Activated B cell treated with CpG ODN at 0.5 μM for 24 hours (primary cell): ENCODE measurements at places on chromosomes 7 and 10.
A peak's percentile ranks its signal among the peaks of the same experiment; 100 is the strongest.

DNA sequence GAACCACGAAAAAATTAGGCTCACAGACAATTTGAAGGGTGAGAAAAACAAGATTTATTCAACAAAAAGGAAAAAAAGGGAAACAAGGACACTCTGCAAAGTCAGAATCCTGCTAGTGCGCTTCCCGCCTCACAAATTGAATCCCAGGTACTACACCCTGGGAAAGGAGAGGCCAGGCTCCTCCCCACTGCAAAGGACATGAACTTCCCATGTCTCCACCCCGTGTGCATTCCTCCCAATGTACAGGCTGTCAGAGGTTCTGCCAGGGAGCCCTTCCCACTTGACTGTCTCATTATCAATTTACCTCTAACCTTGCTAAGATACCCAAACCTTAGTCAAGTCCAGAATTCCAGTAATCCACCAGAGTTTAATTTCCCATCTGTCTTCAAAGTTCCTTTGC, 70.4 kb upstream of the CDK1 start:
- no peak for DNase-seq

- no peak for DNase-seq
Measured at GRCh38 chr10:73408061-73408460, 5.8 kb downstream of the ANXA7 start.

DNA sequence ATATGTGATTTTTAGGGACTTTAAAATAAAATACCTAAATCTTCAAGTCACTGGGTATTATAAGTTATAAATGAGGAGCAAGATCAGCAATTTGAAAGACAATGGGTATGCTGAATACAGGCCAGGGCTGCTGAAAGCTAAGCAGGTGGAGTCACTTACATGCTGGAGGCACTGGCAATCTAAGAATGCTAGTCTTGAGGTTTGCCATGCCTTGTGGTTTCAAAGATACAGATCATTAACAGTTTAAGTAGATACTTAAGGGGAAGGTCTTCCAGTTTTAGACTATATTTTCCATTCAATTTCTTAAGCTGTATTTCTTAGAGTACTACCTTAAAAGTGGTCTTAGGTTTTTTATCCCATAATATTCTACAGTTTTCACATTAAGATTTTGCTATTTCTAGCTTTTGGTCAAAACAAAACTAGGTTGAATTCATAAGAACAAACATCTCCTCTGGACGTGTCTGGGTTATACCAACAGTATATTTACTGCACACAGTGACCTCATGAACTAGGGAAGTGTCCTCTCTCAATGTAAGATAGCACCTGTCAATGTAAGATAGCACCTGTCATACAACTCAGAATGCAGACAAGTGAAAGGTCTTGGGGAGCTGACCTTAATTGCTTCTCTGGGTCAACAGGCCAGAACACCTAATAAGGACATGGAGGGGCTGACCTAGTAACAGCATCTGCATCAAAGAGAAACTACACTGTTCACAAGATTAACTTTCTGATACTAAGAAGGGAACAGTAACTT, 2.0 kb downstream of the SRI start:
- DNase-seq, result no peak

- no peak for DNase-seq
Measured at GRCh38 chr10:67520924-67521520, 175.0 kb downstream of the CTNNA3 start.

GRCh38 chr7:109527833-109528232, 958.2 kb downstream of the DNAJB9 start:
- no peak for DNase-seq

DNA sequence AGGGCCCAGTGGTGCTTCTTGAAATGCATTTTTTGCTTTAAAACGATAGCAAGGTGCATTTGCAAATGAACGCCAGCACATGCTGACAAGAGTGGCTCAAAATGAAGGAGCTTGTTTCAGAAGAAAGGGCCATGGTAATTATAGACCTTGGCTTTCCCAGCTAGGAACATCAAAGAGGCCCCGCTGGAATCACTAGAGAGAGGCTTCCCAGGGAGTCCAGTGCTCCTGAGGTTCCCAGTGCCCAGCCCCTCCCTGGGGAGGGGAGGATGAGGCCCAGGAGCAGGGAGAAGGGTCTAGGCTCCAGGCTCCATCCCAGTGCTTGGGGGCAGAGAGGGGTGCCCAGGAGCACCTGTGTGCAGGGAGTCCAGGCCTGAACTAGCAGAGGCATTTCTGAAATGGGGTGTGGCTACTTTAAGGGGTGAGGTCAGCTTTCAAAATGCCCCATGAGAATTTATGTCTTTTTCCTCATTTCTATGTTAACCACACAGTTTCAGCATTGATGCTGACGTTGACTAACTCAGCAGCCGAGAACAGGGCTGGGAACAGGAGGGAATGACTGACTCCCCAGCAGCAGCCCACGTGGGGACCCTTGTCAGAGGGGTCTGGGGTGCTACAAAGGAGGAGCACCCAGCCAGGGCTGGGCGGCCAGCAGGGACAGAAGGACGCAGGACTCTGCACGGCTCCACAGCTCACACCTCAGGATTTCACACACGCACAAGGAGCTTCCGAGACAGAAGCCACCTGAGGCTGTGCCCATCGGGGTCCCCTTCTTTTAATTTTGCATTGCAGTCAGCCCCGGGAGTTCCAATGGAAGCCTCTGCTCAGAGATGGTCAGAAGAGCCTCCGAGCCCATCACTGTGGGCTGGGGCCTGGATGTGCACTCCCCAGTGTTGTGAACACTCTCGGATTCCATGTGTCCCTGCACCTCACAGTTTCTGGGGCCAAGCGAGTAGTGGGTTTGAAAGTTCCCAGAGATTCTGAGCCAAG, 570.2 kb downstream of the PTPRN2 start:
- DNase-seq, result no peak

- no peak for DNase-seq
Measured at GRCh38 chr10:92290076-92290836, 622 bp downstream of the CPEB3 start.

GRCh38 chr10:14571866-14572507, 202.7 kb downstream of the FAM107B start:
- DNase-seq, result no peak

DNA sequence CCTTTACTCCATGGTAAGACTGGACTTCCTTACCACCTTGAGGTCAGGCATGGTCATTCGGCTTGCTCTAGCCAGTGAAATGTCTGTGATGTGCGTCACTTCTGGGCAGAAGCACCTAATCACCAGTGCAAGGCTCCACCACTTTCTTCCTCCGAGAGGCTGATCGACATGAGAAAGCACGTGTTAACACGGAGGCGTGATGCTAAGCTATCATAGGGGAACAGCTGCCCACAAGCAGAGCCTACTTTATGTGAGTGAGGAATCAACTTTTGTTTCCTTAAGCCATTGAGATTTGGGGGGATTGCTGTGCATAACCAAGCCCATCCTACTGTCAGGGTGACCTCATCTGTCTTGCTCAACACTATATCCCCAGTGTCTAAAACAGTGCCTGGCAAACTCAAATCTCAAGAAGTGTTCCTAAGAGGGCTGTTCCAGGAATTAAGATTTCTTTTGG, 23.1 kb upstream of the SAR1A start:
- no peak for DNase-seq

GRCh38 chr10:25174461-25175230, at the start of gene GPR158:
TSS of gene GPR158 (plus strand) at chr10:25175001. CDS start at chr10:25175421, 420 bp downstream.
- no peak for DNase-seq

- no peak for DNase-seq
Measured at GRCh38 chr10:9331583-9332008, 1277.1 kb downstream of the GATA3 start.

DNA sequence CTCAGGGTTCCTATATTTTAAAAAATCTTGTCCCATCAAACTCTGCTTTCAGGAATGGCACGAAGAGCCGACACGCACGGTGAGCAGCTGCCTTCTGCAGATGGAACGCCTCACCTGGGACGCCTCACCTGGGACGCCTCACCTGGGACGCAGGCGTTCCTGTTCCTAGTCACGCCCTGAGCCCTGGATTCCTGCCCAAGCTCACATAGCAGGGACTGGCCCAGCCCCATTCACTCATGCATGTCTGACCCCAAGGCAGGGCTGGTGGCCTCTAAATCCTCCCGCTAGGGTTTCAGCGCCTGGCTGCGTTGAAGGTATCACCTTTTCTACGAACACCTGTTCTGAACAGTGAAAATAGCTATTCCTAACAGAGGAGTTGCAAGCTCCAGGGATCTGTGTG, 49.8 kb downstream of the CARD11 start:
- no peak for DNase-seq

DNA sequence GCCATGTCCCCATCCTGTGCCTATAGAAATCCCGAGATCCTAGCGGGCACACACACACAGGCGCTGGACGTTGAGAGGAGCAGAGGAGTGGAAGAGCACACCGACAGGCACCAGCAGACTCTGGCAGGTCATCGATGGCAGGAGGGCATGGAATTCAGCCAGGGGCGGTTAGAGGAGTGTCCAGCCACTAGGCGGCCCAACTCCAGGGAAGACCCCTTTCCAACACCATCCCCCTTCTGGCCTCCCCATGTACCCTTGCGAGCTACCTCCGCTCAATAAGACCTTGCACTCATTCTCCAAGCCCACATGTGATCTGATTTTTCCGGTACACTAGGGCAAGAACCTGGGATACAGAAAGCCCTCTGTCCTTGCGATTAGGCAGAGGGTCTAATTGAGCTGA, 356.0 kb upstream of the DPP6 start:
- DNase-seq, result no peak

GRCh38 chr10:50211670-50212069, 39.6 kb downstream of the ASAH2 start:
- DNase-seq, result no peak

DNA sequence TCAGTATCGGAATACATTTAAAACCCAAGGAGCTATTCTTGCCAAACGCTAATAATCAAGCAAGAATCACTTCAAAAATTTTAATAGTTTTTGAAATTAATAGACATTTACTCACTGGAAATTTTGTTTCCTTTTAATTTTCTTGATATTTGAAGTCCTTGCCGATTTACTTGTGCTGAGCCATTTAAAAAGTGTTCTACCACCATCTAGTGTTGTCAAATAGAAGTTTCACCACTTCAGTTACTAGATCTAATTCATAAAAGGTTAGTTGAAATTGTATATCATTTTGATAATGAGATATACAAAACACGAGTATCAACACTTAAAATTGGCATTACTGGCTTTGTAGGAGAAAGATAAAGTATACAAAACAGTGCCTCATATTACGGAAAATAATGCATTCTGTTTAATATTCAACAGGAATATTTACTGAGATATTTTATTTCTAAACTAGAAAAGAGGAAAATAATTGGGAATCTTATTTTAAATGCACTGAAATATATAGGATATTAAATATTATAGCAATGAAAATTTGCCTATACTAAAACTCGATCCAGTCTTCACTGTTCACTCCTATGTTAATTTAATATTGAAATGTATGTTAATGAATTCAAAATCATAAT, 664.8 kb upstream of the SEMA3D start:
- no peak for DNase-seq

GRCh38 chr7:134777908-134778580, 1.4 kb upstream of the CALD1 start:
- DNase-seq, result no peak

GRCh38 chr10:114483575-114483974, 79.3 kb upstream of the AFAP1L2 start:
- no peak for DNase-seq

DNA sequence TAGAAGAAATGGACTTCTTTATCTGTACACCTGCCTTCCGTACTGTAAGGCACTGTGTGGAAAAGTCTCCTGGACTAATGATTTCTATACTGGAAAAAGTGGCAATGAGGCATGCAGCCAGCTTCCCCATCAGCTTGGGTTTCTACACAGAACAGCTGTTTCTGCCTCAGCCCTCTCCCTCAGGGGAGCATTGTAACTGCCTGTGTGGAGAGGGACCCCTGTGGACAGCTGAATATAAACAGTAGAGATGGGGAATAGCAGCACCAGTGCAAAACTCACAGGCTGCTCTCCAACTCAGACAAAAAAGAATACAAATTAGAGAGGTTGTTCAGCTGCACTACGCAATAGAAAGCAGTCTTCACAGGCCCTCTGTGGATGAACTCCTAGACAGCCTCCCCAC, 451.3 kb upstream of the MBL2 start:
- DNase-seq, result no peak

DNA sequence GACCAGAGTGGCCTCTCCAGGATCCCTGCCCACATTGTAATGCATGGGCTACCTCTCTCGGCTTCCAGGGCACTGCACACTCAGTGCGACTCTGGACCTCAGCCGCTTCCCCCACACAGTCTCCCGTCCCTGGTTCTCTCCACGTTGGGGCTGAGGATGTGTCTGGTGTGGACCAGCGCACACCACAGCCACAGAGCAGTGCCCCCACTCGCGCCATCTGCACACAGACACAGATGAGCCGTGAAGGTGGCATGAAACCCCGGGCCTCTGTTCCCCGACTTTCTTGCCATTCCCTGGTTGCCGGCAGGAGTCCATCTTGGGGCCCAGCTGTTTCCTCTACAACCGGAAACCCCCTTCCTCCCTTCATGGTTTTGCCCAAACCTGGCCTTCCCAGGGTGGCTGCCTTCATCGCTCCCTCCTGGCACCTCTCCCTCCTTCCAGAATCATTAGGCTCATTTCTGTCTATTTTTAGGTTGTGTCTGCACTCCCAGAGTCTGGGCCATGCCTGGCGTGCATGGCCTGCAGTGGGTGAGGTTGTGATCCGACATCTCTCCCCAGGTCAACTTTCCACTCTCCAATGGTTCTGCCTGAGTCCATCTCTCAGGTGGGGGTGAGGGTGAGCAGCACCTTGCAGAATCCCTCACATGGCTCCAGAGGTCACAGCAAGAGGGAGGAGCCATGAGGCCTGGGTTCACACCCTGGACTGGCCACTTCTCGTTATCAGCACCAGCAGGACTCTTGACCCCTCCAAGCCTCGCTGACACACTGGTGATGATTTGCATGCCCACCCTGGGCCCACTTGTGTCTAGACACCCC, 10.1 kb downstream of the RASGEF1A start:
- DNase-seq, result no peak

DNA sequence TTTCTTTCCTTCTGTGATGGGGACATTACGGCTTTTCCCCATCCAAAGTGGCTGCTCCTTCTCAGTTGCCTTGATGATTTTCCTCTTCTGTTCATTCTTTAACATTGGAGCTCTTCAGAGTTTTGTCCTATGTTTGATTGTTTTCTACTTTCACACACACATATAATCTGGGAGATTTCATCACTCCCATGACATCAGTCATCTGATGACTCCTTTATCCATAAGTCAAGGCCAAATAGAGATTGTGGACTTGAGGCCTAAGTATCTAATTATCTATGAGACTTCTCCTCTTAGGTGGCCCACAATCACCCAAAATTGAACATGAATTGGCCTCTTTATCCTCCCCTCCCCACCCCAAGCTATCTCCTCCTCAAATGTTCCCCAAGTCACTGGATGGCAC, 5.3 kb upstream of the COL1A2 start:
- DNase-seq, result no peak

- DNase-seq, result no peak
Measured at GRCh38 chr7:22083704-22084240, 138.1 kb upstream of the CDCA7L start.

GRCh38 chr10:101222683-101223273, 6.5 kb downstream of the LBX1 start:
- no peak for DNase-seq

GRCh38 chr7:75658369-75658768, 80.4 kb downstream of the HIP1 start:
- DNase-seq, result no peak

GRCh38 chr7:127189074-127189473, 63.7 kb downstream of the GRM8 start:
- no peak for DNase-seq

- DNase-seq, result no peak
Measured at GRCh38 chr10:48478469-48478868, 126.4 kb downstream of the ARHGAP22 start.

- peak; percentile 59 for DNase-seq
Measured at GRCh38 chr7:3043544-3044371, at the start of gene CARD11. TSS of gene CARD11 (minus strand) at chr7:3043867. CDS start at chr7:2958506, 85,361 bp downstream.
